ENCODE measurements at places on chromosomes 2 and 18. TPM values are rescaled to one million over a fixed set of nuclear protein-coding genes. Genes with fewer than 3 reads are reported as not detected.

The COQ10B gene
- total RNA-seq: 64.2 TPM

The EDAR gene
- not detected for total RNA-seq

The CCDC138 gene
- 6.1 TPM for total RNA-seq

The MAP3K19 gene
- total RNA-seq: not detected

The NEUROD1 gene
- total RNA-seq: not detected

Data from IMR-90 (cell line).